ENCODE measurements at places on chromosomes 6 and 20. TPM values are rescaled to one million over a fixed set of nuclear protein-coding genes. Genes with fewer than 3 reads are reported as not detected.

The SLA2 gene
- total RNA-seq = not detected

The CCDC167 gene
- 96.5 TPM for total RNA-seq

The OR2H1 gene
- total RNA-seq = not detected

The ZSCAN26 gene
- 18.7 TPM for total RNA-seq

The FKBP1C gene
- 0.41 TPM for total RNA-seq

The RARS2 gene
- 26.9 TPM for total RNA-seq

The MROH8 gene
- 1.3 TPM for total RNA-seq

The ZNF311 gene
- 1.2 TPM for total RNA-seq

The GLP1R gene
- total RNA-seq = not detected

The TMEM151B gene
- 1.3 TPM for total RNA-seq

The SALL4 gene
- total RNA-seq = 0.02 TPM

The PAK5 gene
- total RNA-seq = not detected

The HLA-DQA2 gene
- not detected for total RNA-seq

The TUBB1 gene
- total RNA-seq = 0.36 TPM

The MLIP gene
- 0.81 TPM for total RNA-seq

The SLC4A11 gene
- 4.8 TPM for total RNA-seq

The CRNKL1 gene
- total RNA-seq = 48.2 TPM

The ALDH8A1 gene
- 0.69 TPM for total RNA-seq

The EFCAB8 gene
- total RNA-seq = not detected

The OR2H2 gene
- total RNA-seq = not detected

The PRPH2 gene
- not detected for total RNA-seq

Data from A172 (cell line).